AG20443 (cell line): ENCODE measurements at places on chromosomes 6 and 20.

DNA sequence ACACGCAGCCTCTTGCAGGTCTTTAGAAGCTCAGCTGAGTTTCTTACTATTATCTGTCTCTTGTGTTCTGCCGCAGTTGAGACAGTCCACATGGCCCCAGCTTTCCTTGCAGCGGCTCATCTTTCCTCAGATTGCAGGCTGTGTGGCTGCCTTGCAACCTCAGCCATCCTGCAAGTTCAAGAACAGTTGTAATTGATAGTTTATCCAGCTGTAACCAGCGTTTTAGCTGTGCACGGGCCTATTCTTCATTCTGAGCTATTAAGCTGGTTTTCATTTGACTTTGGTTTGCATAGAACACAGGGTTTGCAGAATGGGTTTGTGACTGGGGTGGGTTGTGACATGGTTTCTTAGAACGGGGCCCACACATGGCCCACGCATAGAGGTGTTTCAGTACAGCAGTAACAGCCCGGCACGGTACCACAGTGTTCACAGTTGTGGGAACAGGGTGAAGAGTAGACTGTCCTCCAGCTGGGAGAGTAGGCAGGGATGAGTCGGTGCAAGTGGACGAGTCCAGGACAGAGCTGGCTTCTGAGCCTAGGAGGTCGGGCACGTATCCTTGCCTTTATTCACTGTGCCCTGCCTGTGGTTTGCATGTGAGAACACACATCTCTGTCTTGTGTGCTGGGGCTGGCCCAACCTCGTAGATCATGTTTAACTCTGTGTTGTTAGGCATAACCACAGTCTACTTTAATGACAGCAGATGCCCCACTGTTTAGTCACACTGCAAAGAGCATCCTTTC is 89.2 kb downstream of the RPP40 start:
- DNase-seq, result peak; percentile 70

GRCh38 chr6:73817253-73817652 is 121.2 kb downstream of the CD109 start:
- DNase-seq, result no peak

DNA sequence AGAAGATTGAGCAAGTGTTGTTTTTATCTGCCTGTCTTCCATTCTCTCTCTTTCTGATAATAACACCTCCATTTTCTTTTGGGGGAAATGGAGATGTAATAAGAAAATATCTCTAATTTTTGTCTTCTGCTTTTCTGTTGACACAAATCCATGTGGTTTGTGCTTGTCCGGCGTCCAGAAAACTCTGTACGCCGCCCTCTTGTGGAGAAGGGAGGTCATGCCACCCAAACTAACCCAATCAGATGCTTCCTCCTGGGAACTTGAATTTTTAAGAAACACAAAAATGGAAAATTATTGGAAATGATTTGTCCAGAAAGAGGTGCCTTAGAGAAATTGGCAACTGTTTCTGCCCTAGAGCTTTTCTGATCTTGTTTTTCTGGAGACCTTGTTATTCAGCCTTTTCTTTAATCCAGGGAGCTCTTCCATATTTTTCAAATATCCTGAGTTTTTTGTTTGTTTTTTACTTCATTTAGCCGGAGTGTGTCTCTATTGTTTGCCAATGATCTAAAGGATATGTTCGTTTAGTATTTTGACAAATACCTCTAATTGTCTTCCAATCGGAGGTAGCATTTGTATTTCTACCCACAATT is 17.8 kb upstream of the FNDC1 start:
- DNase-seq, result peak; percentile 76

- DNase-seq, result no peak
These were observed 340.0 kb downstream of the ADGRB3 start for GRCh38 chr6:68975064-68975463.

DNA sequence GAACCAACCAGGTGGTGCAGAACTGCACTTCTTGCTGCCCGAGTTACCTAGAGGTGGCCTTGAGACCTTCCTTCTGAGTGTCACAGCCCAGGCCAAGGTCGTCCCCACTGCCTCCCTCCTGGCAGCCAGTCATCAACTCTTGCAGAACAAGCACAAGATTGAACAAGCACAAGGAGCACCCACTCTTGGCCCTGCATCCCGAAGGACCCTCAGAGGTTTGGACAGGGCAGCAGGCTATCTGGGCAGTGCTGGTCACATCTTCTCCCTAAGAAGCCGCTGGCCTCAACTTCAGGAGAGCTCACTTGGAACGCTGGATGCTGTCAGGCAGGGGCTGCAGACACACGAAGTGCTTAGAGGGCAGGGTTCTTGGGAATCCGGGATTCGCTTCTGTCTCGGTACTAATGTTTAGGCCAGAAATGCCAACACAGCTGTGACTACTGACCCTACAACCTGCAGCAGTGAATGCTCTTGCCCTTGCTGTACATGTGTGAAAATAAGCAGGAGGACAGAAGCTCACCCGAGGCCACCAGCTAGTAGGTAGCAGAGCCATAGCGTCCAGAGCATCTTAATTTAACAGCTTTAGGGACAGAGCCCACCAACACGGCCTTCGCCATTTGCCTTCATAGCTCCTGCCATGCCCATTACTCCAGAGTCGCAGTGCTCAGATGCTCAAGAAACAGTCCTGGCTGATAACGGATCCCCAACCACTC is 4.0 kb upstream of the ACSS1 start:
- DNase-seq, result no peak

DNA sequence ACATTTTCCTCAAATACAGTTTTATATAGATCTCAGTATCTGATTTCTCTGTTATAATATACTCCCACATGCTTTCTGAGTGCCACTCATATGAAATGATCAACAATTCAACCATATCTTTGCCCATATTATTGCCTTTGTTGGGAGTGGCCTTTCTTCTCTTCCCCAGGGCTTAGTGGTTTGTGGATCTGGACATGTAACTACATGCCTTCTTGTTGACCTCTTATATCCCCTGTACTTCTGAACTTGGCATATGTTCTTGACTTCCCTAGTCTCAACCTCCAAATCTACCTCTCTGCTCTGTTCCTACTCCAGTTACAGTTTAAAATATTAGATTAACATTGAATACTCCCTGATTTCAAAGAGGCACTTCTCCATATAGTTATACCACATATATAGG is 34.3 kb upstream of the PRIM2 start:
- DNase-seq, result no peak

- peak; percentile 43 for DNase-seq
These were observed 14.9 kb downstream of the PLN start for GRCh38 chr6:118562959-118563358.

GRCh38 chr6:35065870-35066269 is 75.3 kb downstream of the TCP11 start:
- no peak for DNase-seq

DNA sequence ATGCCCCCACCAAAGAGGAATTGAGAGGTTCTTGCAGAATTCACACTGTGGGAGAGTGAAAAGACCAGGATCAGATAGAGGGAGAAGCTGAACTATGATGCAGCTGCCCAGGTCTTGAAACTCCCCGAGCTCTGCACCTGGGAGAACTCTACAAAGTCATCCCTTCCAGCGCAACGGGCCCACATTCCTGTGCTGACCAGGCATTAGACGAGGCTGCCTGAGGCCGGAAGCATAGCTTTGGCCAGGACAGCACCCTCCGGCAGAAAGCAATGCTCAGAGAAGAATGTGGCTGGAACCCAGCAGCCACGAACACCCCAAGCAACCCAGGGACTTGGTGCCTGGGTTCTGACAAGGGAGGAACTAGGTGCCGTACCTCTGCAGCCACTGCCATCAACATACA is 281.5 kb upstream of the CDH4 start:
- no peak for DNase-seq

DNA sequence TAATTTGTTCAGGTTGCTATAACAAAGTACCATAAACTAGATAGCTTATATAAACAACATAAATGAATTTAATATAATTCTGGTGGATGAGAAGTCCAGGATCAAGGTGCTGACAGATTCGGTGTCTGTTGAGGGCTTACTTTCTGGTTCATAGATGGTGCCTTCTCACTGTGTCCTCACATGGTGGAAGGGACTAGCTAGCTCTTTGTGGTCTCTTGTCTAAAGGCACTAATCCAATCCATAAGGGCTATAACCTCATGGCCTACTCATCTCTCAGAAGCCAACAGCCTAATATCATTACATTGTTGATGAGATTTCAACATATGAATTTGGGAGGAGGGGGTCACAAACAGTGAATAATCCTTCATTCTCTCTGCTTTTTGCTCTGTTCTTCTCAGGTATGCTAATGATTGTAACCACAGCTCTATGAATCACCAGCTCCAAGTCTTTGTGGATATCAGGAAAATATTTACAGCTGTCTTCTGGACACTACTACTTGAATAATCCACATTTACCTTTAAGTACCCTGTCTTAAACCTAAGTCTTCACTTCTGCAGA is 122.3 kb downstream of the NKAIN2 start:
- no peak for DNase-seq

- no peak for DNase-seq
These were observed 6.8 kb downstream of the SLC17A9 start for GRCh38 chr20:62959101-62959971.

- DNase-seq, result no peak
These were observed 107.4 kb upstream of the TNFAIP3 start for GRCh38 chr6:137759624-137760023.

DNA sequence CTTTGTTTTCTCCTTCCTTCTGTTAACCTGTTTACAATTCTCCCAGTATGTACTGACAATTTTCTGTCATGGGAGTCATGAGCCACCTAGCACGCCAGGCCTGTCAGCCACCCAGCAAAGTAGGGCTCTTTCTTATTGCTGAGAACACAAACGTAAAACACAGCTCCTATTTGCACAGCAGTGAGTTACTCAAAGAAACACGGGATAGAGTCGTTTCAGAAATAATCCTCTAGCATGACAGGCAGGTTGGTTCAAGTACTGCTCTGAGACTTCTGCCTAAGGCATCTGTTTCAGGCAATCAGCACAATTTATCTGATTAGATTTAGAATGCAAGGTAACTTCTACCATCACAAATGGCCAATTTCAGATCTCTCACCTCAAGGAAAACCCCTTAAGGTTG is 88.8 kb downstream of the CD24 start:
- DNase-seq, result no peak

- DNase-seq, result no peak
These were observed 62.7 kb downstream of the TAF4 start for GRCh38 chr20:62002882-62003480.

DNA sequence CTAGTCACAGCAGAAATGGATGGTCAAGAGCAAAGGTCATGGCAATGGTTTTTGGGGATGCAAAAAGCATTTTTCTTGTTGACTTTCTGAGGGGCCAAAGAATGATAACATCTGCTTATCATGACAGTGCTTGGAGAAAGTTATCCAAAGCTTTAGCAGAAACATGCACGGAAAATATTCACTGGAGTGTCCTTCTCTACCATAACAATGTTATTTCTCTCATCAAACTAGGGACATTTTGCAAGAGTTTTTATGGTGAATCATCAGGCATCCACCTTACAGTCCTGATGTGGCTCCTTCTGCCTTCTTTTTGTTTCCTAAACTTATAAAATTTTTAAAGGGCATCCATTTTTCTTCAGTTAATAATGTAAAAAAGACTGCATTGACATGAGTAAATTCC is 302.3 kb downstream of the HIVEP2 start:
- no peak for DNase-seq

- peak; percentile 69 for DNase-seq
These were observed 47.3 kb downstream of the EPB41L2 start for GRCh38 chr6:131015630-131016263.

DNA sequence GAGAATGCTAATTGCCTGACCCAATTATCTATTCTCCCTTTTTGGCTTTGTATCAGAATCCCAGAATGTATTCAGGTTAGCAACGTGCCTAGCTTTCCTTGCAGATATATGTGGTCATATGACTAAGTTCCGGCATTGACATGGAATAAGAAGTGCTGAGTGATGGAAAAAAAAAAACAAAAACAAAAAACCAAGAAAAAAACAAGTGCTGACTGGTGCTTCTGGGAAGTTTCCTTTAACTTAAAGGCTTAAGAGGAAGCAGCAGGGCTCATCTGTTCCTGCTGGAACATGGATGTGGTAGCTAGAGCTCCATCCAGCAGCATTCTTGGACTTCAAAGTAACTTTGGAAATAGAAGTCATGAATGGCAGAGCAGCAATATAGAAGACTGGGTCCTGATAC is 10.4 kb upstream of the RPF2 start:
- DNase-seq, result no peak

GRCh38 chr6:17096096-17096495 is 5.8 kb upstream of the STMND1 start:
- peak; percentile 45 for DNase-seq

- peak; percentile 45 for DNase-seq
These were observed 278.3 kb upstream of the PLCB4 start for GRCh38 chr20:8790442-8791074.
